Cardiac septum (tissue), 1 donor: ENCODE measurements at places on chromosomes 1 and 21. TPM values are rescaled to one million over a fixed set of nuclear protein-coding genes. Genes with fewer than 3 reads are reported as not detected.

GRCh38 chr1:231315887-231316286, 21.8 kb downstream of the EXOC8 start:
- no peak for DNase-seq

GRCh38 chr21:28240586-28240985, 752.1 kb downstream of the LTN1 start:
- DNase-seq, result no peak

The F13B gene
- total RNA-seq, result not detected

- DNase-seq, result no peak
Observed at GRCh38 chr1:70910013-70910412, 137.6 kb downstream of the PTGER3 start.

The TAS1R1 gene
- not detected for total RNA-seq

GRCh38 chr1:37123276-37124115, 89.2 kb upstream of the GRIK3 start:
- no peak for DNase-seq

DNA sequence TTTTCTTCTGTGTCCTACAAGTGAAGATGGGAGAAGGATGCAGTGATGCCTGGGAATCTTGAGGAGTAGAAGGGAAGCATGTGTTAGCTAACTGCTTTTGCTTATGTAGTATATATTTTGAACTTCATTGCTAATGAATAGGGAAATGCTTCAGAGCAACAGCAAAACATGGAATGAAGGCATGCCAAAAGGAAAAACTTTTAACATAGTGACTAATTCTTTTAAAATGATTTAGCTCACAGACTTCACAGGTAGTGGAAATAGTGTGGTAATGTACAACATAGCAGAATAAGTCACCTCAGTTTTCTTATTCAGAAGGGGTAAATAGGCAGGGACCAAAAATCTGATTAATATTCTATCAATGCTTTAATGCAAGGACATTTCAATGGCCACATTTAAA, 95.5 kb downstream of the LYPLAL1 start:
- no peak for DNase-seq

DNA sequence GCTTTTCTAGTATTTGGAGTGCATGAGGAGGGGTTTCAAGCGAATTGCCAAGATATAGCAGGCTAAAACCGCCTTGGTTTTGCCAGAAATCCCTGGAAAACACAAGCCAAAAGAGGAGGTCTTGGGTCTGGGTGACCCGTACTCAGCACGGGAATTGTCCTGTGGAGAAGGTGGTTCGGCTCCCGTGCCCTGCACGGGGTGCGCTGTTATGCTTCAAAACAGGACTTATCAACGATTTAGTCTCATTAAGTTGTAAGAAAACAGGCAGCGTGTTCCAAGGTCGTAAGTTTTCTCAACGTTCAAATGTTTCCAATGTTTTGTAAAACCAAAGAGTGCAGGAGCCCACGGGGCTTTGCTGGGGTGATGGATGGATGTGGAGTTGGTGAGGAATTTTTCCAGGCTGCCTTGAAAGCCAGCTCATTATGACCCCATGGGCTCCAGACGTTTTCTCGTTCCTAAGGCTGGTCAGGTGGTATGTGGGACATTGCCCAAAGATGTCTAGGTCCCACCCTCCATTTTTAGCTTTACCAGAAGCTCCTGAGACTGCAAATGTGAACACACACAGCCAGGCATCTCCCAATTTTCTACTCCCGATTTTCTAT, 75.4 kb upstream of the CLDN14 start:
- no peak for DNase-seq

DNA sequence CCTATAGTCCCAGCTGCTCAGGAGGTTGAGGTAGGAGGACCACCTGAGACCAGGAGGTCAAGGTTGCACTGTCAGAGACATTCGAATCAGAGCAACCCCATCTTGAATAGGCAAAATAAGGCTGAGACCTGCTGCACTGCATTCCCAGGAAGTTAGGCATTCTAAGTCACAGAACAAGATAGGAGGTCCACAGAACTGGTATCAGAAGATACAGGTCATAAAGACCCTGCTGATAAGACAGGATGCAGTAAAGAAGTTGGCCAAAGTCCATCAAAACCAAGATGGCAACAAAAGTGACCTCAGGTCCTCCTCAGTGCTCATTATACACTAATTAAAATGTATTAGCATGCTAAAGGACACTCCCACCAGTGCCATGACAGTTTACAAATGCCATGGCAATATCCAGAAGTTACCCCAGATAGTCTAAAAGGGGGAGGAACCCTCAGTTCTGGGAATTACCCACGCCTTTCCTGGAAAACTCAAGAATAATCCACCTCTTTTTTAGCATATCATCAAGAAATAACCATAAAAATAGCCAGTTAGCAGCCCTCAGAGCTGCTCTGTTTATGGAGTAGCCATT, 65.2 kb upstream of the KLHDC7A start:
- no peak for DNase-seq

DNA sequence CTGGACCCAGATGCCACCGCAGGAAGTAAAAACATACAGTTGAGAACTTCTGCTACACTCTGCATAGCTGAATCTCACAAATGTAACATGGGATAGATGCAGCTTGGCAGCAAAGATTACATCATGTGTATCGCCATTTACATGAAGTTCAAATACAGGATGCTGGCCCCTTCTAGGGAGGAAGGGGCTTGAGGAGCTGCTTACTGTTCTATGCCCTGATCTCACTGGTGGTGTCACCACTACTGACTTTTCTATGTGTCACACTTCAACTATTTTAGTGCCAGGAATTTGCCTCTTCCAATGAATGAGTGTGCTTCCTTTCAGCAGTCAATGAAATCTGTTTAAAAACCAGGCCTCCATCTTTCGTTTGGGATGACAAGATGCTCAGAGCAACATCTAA, 31.1 kb downstream of the MRAP start:
- no peak for DNase-seq

DNA sequence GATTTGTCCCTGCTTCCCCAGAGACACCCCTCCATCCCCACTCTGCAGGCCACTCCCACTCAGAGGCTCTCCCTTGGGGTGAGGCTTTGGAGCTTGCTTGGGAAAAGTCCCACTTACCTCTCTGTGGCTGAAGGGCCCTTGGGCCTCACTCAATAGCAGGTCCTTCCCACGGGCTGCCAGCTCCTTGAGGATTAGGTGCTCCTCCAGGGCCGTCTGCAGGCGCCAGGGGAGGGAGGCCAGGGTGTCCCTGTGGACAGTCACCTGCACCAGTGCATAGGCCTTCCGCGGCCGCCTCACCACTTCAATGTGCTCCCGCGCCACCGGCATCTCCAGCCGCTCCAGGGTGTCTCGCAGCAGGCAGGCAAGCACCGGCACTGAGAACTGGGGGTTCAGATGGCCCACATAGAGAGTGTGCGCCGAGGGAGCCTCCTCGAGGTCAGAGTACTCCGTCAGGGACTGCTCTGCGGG, 1.4 kb downstream of the SLFNL1 start:
- no peak for DNase-seq

DNA sequence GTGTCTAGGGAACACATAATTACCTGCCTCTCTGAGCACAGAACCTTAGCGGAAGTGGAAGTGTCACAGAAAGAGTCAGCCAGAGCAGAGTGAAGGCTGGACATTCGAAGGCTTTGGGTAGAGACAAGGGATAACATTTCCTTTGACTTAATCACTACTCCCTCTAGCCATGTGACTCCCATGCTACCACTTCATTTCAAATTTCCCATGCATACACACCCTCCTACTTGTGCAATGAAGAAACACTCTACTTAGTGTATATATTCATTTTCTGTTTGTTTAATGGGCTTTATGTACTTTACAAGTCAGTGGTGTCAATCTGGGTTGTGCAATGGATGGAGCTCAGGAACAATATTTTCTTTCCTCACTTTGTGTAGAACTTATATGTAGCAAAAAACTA, 6.9 kb downstream of the ANKRD35 start:
- no peak for DNase-seq

The SPRR5 gene
- not detected for total RNA-seq

- peak; percentile 22 for DNase-seq
Observed at GRCh38 chr1:166133857-166134256, 32.9 kb downstream of the FAM78B start.

DNA sequence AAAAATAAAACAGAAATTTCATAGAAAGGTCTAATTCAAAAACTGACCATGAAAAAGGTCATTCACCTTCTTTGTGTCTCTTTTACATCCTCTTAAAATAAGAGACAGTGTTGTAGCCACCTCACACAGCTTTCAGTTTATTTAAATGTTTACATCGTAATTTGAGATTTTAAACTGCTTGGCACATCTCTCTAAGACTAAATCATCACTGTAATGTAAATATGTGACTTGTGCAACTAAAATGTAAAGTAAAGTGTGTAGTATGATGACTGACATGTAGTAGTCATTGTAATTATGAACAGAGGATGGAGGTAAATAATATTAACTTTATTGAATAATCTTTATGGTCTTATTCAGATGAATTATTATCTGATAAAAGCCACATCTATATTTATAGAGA, 283.9 kb downstream of the KCNT2 start:
- DNase-seq, result no peak

GRCh38 chr1:13951793-13952751, 252.1 kb downstream of the PRDM2 start:
- no peak for DNase-seq

DNA sequence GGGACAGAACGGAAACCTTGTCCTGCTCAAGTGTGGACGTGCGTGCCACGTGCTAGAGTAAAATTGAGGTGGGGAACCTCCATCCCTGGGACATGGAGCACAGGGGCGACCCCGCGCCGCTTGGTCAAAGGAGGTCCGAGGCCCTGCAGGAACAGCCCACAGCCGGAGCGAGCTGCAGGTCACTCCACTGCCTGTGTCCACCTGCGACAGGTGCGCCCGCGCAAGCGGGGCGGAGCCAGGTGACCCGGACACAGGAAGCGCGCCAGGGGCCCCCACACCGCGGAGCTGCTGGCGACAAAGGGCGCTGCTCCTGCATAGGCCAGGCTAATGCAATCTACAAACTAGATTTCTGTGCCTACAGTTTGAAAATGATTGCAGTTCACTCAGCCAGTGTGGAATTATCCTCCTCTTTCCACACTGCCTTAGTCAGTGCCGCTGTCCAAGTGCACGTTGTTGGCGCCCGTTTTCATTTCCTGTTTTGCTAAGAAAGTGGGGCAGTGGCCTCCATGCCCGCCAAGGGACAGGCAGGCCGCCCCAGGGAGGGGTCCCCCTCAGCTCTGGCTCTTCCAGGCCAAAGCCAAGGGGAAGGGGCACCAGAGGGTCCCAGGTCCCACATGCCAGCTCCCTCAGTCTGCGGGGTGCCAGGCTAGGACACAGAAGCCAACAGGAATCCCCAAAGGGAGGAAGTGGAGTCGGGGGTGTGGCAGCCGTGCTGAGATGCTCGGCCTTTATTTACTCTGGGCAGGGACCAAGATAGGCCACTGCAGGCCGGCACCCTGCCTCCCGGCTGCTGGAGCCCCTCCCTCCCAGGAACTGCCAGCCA, 4.3 kb upstream of the NADK start:
- peak; percentile 86 for DNase-seq

DNA sequence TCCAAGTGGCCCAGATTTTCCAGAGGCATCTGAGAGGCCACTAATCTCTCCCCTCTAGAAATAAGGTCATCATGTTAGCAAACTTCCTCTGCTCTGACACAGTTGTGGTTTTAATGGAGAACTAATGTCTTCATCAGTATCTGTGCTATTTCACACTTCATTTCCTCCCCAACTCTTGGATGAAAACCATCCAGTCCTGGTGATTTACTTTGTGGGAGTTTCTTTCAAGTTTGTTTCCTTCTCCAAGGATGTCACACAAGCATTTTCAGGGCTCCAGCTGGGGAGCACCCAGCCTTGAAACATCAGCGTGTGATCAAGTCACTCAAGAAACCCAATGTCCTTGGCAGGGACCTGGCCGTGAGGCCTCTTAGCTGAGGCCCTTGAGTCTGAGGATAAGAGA, 38.8 kb downstream of the TBX15 start:
- DNase-seq, result no peak

DNA sequence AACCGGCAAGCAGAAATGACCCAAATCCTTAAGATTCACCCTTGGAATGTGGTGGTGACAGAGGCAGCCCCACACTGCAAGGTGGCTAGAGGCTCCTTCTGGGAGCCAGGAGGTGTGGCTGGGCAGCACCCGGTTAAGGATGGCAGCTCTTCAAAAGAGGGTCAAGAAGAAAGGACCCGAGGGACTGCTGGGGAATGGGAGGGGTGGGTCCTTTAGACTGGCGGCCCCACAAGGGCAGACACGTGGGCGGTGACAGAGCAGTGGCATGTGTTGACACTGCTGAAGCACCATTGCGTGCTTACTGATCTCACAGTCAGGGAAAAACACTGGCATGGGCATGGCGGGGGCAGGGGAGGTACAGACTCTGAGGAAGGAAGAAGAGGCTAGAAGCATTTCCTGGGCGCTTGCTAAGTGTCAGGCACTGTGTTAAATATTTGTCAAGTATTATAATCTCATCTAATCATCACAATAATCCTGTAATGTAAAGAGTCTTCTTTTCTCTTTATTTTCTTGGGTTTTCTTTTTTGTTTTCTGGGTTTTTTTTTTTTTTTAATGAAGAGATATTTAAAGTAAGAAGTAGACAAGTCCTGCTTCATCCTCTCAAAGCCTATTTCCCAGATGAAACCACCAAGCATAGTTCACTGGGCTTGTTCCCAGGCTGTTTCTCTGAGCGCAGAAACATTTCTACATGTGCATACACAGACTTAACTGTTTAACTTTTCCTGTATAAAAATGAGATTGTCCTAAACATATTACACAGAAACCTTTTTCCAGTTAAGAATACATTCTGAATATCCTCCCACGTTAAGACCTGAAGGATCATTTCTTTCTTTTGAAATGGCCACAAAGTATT, 165.8 kb upstream of the EDN2 start:
- DNase-seq, result no peak

The WDR64 gene
- total RNA-seq, result not detected

The SLC44A3 gene
- 2.7 TPM for total RNA-seq

DNA sequence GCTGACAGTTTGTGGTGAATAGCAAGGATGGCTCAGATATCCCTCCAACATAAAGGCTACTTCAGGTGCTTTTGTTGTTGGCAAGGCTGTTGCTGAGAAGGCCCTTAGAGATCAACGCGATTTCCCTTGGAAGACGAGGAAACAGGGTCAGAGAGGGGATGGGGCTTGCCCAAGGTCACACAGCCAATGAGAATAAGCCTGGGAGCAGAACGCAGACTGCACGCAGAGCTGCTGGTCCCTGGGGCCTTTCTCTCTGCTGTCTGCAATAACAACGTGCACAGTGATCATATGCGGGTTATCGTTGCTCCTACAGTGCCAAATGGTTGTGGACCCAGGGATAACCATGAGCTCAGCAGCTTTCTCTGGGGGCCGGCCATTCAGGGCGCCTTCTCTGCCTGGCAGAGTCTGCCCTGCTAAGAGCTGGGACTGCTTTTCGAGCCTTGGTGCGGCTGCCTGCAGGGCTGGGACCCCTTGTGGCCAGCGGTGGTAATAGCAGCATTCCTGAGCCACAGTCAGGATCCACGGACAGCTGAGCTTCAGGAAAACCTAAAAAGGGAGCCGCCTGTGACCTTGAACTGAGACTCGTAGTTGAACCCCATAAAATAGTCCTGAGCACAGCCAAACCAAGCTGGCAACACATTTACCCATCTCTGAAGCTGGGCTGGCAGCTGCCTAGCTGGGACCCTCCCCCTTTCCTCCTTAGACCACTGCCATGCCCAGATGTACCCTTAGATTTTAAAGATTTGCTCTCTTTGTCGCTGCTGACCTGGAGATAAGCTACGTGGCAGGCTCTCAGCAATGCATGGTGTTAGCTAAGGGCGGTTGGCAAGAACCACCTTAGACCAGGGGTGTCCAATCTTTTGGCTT, 39.8 kb downstream of the HTR6 start:
- DNase-seq, result no peak

The G0S2 gene
- total RNA-seq, result 246 TPM

The CNIH4 gene
- 30.1 TPM for total RNA-seq

The AJAP1 gene
- 0.11 TPM for total RNA-seq

GRCh38 chr1:59976194-59977074, 49.9 kb upstream of the CYP2J2 start:
- no peak for DNase-seq

- DNase-seq, result no peak
Observed at GRCh38 chr1:177863796-177864195, 106.1 kb downstream of the SEC16B start.
